ENCODE measurements at places on chromosomes 6 and 20.

- no peak for DNase-seq
These were observed at the start of gene C2 for GRCh38 chr6:31927242-31927862. Gene C2, plus strand, starts transcription at chr6:31927717. Its CDS starts 36 bp downstream, at chr6:31927753.

DNA sequence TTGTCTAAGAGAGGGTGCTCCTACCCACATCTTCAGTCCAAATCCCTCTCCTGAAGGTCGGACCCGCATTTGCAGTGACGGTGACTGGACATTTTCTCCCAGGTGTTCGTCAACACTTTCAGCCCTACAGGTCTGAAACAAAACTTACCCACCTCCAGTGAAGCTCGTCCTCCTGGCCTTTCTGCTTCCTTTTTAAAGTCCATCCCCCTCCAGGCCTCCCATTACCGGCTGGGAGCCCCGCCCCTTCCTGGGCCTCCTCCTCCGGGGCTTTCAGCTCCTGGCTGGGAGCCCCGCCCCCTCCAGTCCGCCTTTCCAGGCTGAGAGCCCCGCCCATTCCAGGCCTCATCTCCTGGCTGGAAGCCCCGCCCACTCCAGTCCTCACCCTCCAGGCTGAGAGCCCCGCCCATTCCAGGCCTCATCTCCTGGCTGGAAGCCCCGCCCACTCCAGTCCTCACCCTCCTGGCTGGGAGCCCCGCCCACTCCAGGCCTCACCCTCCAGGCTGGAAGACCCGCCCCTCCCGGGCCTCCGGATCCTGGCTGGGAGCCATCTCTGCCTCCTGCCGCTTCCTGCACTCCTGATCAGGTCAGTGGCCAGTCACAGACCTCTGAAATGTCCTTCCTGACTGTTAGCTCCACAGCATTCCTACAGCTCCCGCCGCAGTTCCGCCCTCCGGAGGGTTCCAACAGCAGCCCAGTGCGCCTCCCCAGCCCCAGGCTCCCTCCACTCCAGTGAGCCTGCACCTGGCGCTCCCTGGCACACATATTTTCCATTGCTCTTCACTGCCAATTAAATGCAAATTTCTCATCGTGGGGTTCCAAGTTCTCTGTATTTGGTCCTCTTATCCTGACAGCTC lies 98.5 kb downstream of the LY86 start:
- peak; percentile 100 for DNase-seq

- DNase-seq: no peak
These were observed 64.0 kb downstream of the ARHGAP18 start for GRCh38 chr6:129645830-129646579.

DNA sequence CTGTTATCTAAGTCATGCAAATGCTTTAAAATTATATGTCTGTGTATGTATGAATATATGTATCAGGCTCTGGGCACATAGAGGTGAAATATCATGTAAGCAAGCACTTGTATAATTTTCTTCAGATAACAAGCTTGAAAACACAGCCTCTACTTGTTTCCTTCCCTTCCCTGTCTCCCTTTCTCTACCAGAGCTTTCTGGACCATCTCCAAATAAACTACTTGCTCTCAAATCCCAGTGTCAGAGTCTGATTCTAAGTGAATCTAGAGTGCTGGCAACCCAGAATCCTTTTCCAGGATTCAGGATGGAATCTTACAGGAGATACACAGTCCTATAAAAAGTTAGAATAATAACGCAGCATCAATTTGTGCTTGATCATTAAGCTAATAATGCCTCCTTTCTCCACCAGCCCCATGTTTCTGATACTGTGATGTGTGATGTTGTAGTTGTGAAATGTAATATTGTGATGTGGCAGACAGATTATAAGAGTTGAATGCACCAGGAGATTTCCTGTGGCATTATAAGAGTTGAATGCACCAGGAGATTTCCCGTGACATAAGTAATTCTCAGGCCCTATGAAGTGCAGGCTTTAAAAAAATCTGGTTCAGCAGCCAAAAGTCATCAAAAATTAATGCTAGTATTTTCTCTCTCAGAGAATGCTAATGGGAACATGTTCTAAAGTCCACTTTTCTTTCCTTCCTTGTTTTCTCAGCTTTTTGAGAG lies 89.6 kb downstream of the PCSK2 start:
- no peak for DNase-seq

GRCh38 chr6:166958926-166959861 lies 2.8 kb upstream of the RNASET2 start:
- DNase-seq: no peak

DNA sequence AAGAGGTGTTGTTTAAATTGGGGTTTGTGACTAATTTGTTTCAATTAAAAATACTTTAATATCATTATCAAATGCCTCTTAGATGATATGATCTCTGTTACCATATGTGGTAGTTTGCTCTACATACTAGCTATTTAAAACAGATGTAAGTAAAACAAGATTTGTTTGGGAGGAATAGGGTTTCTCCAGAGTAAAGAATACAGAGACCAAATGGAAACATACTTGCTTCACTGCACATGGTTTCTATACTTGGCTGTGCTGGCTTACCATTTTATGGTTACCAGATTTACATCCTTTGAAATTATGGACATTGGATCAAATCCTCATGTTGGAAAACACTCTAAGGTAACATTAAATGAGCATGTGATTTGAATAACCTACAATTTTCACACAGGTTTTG lies 588.3 kb downstream of the CD109 start:
- DNase-seq: no peak

- no peak for DNase-seq
These were observed 78.5 kb upstream of the BHLHE23 start for GRCh38 chr20:63085151-63085861.

DNA sequence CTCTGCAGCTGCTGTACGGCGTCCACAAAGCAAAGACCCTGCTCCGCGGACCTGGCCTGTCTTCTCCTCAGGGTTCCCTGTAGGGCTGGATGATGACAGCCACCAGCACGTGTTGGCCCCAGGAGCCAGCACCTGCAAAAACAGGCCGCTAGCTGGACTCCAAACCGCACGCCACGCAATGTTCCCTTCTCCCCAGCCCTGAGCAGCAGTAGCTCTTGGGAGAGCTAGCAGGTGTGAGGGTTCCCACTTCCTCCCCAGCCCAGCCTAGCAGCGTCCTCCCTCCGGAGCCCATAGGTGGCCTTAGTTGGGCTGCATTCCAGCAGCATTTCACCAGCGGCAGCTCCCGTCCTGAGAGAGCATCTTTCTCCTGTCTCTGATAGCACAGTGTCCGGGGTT lies 42.3 kb downstream of the DACT2 start:
- DNase-seq: peak; percentile 33

DNA sequence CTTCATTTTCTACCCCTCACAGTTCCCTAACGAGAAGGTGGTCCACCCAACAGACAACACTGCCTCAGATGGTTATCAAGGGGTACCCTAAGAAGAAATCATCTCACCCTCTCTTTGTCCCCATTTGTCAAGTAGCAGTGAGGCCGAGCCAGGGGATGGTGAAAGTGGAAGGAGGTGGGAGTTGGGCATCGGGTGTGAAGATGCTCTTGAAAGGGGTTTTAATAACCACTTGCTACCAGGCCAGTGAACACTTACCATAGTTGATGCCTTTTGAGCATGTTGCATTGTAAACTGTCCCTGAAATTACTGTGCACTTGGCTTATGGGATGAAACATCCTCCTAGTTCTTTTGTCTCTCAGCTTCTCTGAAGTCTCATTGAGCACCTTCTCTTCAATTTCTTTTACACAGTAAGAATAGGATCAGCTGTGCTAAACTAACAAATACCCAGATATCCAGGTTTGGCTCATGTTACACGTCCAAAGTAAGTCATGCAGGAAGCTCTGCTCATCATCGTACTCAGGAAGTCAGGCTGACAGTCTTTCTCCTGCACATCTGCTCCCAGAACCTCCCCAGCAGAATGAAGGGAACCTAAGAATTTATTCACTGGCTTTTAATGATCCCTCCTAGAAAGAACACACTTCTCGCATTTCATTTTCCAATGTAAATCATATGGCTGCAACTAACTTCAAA lies 13.3 kb downstream of the HLA-DPB1 start:
- no peak for DNase-seq

GRCh38 chr6:22026164-22026678 lies 270.6 kb downstream of the PRL start:
- no peak for DNase-seq

DNA sequence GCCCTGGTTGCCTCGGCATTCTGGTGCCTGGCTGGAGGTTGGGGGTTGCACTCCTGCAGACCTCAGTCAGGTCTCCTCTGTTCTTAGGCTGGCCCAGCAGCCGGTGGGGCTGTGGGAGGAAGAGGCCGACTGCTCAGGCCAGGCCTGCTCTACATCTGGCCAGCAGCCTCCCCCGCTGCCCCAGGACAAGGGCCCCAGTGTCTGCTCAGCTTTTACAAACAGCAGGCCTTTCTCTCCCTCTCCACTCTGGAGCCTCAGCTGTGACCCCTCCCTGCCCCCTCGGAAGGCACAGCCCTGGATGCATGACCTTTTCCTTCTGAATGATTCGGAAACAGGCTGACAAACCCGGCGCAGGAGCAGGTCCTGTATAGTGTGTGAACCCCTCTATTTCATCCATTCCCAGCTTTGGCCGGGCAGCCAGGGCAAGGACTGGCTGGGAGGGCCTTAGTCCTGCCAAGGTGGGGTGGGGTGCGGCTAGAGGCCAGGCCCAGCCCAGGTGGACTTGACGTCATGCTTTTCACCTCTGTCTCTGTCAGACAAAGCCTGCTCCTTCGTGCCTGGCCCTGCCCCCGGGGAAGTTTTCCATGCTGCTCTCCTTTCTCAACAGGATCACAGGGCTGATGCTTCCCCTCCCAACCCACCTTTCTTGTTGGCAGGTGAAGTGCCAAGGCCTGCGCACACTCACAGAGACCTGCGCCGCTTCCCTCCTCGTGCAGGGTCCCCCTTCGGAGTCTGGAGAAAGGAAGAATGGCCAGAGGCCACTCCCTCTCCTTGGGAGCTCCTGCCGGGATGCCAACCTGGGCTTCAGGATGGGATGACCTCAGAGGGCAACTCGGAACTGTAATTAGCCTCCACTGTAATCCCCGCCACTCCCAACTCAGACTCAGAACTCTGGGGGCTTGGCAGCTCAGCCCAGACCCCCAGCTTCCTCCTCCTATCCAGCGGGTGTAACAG lies 10.1 kb upstream of the ITPR3 start:
- no peak for DNase-seq

- DNase-seq: no peak
These were observed 3.3 kb downstream of the RMND1 start for GRCh38 chr6:151448623-151449022.

GRCh38 chr6:70684794-70685493 lies 17.3 kb downstream of the SMAP1 start:
- DNase-seq: no peak

- no peak for DNase-seq
These were observed 81.7 kb upstream of the FRMD1 start for GRCh38 chr6:168160506-168161370.

DNA sequence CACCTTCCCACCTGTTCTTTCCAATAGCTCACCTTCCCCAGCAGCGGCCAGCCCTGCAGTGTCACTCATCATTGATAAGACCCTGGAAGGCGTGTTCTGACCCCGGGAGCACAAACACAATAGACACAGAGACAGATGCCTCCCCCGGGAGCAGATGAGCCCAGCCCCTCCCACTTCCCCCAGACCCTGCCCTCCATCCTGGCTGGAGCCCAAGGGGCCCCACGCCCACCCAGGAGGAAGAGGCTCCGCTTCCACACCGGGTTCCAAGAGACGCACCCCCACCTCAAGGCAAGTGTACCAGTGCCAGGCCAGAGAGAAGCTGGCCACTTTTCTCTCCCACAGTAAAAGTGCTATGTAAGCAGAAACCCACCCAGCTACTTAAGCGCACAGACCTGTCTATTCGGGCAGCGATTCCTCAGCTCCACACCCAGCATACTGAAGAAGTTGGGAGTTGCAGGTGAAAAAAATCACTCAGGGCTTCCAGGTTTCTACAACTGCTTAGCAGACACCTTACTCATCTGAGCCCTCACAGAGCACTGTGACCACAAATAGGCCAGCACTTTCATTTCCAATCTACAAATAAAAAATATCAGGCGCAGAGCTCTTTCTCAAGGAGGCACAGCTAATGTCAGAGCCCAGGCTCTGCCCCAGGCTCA lies 93.4 kb upstream of the NXT1 start:
- DNase-seq: no peak

DNA sequence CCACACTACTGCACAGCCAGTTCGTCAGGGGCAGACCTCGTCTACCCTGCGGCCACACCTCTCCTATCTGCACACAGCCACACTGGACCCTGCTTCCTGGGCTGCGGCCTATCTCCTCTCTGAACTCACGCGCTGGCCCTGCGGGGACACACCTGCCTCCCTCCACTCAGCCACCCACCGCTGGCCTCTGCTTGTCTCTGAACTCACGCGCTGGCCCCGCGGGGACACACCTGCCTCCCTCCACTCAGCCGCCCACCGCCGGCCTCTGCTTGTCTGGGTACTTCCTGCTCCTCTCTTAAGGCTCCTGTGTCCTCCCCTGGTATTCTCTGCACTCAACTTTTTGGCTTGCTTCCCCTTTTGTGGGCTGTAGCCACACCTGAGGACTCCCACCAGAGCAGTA lies 52.3 kb downstream of the HUS1B start:
- DNase-seq: no peak

Data from NCI-H2029 (cell line).